Activated T-helper 2 cell treated with anti-CD3 and anti-CD28 coated beads, Interferon-gamma antibody, Interleukin-2, Interleukin-4, amounts not matched to agents 10 μg/mL and 5 μg/mL and 100 μg/mL, durations not matched to agents 14 hours and 24 hours and 36 hours (primary cell): ENCODE measurements at places on chromosomes 2 and 18.

GRCh38 chr2:233707940-233708644 is 4.6 kb upstream of the UGT1A5 start:
- no peak overlapping the region for H3K27ac ChIP-seq
- peaks cover 19% of the 10 kb centered on the region for H3K27me3 ChIP-seq
- no peak overlapping the region for H3K4me3 ChIP-seq
- no peaks in the 10 kb centered on the region for H3K4me1 ChIP-seq
- no peak for DNase-seq

DNA sequence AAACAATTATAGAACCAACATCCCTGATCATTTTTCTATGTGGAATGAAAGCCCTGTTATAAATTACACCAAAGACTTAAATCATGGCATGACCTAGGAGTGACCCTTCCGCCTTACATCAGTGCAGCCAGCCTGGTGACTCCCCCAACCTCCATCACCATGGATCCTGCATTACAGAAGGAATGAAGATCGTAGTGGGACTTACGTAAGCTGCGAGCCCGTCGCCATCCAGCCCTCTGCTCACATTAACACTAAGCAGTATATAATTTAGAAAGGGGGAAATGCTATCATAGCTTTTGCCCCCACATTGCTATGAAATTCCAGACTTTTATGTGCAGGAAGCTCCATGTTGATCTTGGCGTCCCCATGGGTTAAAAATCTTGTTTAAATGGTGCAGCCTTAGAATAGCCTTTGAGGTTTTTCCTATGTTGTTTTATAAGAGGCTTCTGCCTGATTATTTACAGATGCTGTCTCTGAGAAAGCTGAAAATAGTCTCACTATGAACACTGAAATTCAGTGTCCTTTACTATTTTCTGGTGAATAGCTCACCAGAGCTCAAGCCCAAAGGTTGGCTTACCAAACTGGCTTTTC is 76.3 kb downstream of the COLEC12 start:
- DNase-seq, result no peak
- H3K4me3 ChIP-seq, result no peak overlapping the region
- no peaks in the 10 kb centered on the region for H3K4me1 ChIP-seq
- H3K27me3 ChIP-seq, result peaks cover 4% of the 10 kb centered on the region

DNA sequence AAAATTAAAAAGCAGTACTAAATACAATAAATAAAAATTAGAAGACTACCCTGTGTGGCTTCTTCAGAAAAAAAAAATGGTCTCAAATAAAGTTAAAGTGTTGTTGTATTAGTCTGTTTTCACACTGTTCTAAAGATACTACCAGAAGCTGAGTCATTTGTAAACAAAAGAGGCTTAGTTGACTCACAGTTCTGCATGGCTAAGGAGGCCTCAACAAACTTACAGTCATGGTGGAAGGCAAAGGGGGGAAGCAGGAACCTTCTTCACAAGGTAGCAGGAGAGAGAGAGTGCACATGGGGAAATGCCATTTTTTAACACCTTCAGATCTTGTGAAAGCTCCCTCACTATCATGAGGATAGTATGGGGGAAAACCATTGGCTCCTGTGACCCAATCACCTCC is 612.8 kb downstream of the RNF144A start:
- H3K36me3 ChIP-seq, result peaks cover 90% of the 10 kb centered on the region
- peaks cover 50% of the 10 kb centered on the region for H3K4me1 ChIP-seq
- peak overlapping the region; percentile 57 for H3K27ac ChIP-seq
- H3K27me3 ChIP-seq, result no peaks in the 10 kb centered on the region
- DNase-seq, result no peak
- H3K4me3 ChIP-seq, result no peak overlapping the region

GRCh38 chr2:16124881-16125613 is 184.7 kb downstream of the MYCN start:
- no peaks in the 10 kb centered on the region for H3K36me3 ChIP-seq
- H3K4me3 ChIP-seq, result no peak overlapping the region
- no peak overlapping the region for H3K27ac ChIP-seq
- no peak for DNase-seq
- no peaks in the 10 kb centered on the region for H3K27me3 ChIP-seq

DNA sequence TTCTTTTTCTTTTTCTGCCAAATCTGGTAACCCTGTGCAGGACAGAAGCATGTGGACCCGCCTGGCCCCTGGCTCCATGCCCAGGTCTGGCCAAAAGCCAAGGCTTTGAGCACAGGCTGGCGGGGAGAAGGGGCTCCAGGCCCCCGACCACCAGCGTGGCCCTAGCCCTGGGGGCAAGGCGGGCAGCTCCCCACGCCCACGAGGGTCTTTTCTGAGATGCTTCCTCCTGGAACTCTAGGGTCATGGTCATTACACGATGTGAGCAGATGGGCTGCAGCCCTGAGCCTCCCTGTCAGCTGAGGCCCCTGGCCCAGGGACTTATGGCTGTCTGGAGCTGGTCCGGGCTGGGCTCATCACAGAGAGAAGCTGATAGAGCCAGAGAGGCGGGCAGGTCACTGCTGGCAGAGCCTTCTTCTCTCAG is 5.7 kb upstream of the OTOS start:
- no peak overlapping the region for H3K4me3 ChIP-seq
- no peak overlapping the region for H3K27ac ChIP-seq
- H3K4me1 ChIP-seq, result peaks cover 2% of the 10 kb centered on the region
- H3K27me3 ChIP-seq, result no peaks in the 10 kb centered on the region
- no peak for DNase-seq

DNA sequence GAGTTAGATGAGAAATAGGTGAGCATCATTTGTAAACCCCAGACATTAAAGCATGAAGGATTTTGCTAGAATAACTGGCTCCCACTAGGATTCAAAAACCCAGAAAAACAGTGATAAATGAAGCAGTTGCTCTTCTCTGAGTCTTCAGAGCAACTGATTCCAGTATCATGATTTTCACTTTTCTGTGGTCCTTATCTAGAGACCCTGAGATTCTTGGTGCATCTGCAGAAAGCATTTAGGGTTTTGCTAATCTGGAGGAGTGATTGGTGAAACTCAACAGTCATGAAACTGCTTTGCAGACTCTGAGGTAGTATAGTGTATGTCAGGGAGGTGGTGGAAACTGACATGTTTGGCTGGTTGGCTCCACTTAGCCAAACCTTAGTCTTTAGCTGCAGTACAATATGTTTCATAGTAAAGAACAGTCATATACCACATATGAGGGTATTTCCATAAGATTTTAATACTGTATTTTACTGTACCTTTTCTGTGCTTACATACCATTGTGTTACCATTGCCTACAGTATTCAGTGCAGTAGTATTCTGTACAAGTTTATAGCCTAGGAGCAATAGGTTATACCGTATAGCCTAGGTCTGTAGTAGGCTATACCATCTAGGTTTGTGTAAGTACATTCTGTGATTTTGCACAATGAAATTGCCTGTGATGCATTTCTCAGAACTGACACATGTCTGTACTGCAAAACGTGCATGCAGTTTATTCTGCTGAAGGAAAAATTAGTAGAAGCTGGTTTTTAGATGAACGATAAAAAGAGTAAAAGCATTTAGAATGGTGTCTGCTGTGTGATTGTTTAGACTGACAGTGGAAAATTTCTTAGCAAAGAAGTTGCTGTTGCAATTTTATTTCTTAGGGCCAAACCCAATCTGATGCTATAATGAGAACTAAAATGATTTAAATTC is 23.8 kb downstream of the EML4 start:
- DNase-seq, result no peak
- H3K36me3 ChIP-seq, result peaks cover 3% of the 10 kb centered on the region
- H3K27ac ChIP-seq, result peak overlapping the region; percentile 21
- H3K4me3 ChIP-seq, result no peak overlapping the region
- no peaks in the 10 kb centered on the region for H3K27me3 ChIP-seq

- H3K27me3 ChIP-seq, result no peaks in the 10 kb centered on the region
- no peak for DNase-seq
- no peaks in the 10 kb centered on the region for H3K36me3 ChIP-seq
- no peak overlapping the region for H3K27ac ChIP-seq
- H3K4me1 ChIP-seq, result no peaks in the 10 kb centered on the region
Measured at GRCh38 chr2:126306539-126306938, 349.4 kb upstream of the GYPC start.

DNA sequence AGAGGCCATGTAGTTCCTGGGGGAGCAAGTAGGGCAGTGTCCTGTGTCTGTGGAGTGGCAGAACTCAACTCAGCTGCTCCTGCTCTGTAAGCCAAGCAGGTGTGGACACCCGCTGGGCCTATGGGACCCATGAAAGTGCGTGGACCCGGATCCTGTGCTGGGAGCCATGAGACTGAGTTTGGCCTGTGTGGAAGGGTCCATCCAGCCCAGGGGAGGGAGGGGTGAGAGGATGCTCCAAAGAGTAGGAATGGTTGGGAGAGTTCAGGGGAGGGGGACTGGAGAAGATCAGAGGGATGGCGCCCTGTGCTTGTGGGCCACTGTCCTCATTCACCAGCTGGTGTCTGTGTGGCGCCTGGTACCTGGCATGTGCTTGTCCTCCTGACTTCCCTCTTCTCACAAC is 226.4 kb upstream of the HS6ST1 start:
- no peak overlapping the region for H3K27ac ChIP-seq
- no peak for DNase-seq
- no peaks in the 10 kb centered on the region for H3K4me1 ChIP-seq
- peaks cover 14% of the 10 kb centered on the region for H3K27me3 ChIP-seq

- H3K27ac ChIP-seq, result no peak overlapping the region
- DNase-seq, result no peak
- no peaks in the 10 kb centered on the region for H3K27me3 ChIP-seq
- H3K4me3 ChIP-seq, result no peak overlapping the region
Measured at GRCh38 chr18:69757733-69758132, 189.9 kb downstream of the CD226 start.

- H3K4me3 ChIP-seq, result peak overlapping the region; percentile 73
- H3K27me3 ChIP-seq, result peaks cover 66% of the 10 kb centered on the region
- H3K27ac ChIP-seq, result no peak overlapping the region
- no peak for DNase-seq
- H3K4me1 ChIP-seq, result peaks cover 31% of the 10 kb centered on the region
Measured at GRCh38 chr2:60554074-60554645, 706 bp upstream of the BCL11A start.

GRCh38 chr2:230678451-230678850 is 34.2 kb upstream of the CAB39 start:
- H3K4me1 ChIP-seq, result peaks cover 29% of the 10 kb centered on the region
- no peaks in the 10 kb centered on the region for H3K27me3 ChIP-seq
- H3K4me3 ChIP-seq, result no peak overlapping the region
- H3K27ac ChIP-seq, result peak overlapping the region; percentile 10

DNA sequence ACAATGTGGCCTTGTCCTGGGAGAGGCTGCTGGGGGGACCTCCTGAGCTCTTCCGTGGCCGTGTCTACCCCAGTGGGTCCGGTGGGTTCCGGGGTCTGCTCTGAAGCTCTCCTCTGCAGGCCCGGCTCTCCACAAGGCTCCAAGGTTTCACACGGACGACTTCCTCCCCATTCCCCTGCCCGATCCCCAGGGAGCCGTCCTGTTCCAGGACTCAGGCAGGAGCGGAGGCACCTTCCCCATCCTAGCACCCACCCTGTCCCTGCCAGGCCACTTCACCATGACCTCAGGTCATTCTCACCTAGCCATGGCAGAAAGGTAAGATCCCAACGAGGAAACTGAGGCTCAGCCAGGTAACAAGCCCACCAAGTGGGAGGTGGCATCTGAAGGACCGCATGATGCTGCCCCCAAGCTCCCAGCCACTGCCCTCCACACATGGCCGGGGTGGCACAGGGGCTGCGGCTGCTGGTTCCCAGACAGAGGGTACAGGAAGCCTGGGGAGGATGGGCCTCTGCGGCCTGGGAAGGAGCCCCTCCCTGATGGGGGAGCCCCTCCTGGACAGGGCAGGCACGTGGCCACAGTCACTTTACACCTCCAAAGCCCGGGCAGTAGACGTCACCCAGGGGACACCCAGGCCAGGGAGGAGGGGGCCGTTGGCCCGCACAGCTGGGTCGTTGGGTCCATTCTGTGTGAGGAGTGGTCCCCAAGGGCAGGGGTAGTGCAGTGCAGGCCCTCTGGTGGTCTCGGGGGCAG is 274.0 kb downstream of the NDUFA10 start:
- H3K4me1 ChIP-seq, result no peaks in the 10 kb centered on the region
- H3K4me3 ChIP-seq, result no peak overlapping the region
- H3K27ac ChIP-seq, result no peak overlapping the region
- H3K36me3 ChIP-seq, result no peaks in the 10 kb centered on the region
- no peaks in the 10 kb centered on the region for H3K27me3 ChIP-seq

DNA sequence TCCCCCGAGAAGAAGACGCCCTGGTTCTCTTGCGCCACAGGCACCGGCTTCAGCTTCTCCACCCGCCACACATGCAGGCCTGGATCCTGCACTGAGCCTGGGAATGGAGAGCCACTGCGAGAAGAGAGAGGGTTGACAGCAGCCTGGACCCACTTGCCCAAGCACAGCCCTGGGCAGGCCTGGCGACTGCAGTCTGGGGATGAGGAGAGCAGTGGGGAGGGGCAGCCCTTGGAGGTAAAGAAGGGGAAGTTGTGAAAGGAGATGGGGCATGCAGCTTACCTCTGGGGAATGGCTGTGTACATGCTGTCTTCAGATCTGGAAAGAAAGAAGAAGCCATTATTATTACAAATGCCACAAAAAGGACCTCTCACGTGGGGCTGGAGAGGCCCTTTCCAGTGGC is 8.3 kb downstream of the CAPG start:
- no peak for DNase-seq
- no peak overlapping the region for H3K27ac ChIP-seq
- no peak overlapping the region for H3K4me3 ChIP-seq
- no peaks in the 10 kb centered on the region for H3K27me3 ChIP-seq
- H3K4me1 ChIP-seq, result peaks cover 23% of the 10 kb centered on the region
- peaks cover 77% of the 10 kb centered on the region for H3K36me3 ChIP-seq

GRCh38 chr18:6236258-6236657 is 178.5 kb downstream of the L3MBTL4 start:
- H3K27ac ChIP-seq, result no peak overlapping the region
- DNase-seq, result no peak
- H3K4me3 ChIP-seq, result no peak overlapping the region
- H3K36me3 ChIP-seq, result no peaks in the 10 kb centered on the region
- no peaks in the 10 kb centered on the region for H3K4me1 ChIP-seq
